NCI-H69 (cell line): ENCODE measurements at places on chromosomes 7 and 10.

DNA sequence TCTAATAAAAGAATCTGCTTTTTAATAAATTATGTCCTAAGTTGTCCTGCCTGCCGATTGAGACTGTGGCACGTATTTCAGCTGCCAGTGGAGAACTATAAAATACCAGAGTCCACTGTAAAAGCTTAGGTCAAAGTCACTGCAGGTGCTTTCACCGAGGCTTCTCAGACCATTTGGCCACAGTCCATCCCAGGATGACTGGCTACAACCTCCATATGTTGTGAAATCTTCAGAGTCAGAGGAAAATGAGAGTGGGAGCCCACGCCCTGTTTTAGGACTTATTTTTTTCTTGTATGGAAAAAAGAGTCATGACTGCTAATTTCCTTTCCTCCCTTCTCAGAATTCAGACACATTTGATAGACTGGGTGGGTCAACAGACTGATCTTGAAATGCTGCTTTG is 182.9 kb downstream of the ANK3 start:
- no peak for DNase-seq

DNA sequence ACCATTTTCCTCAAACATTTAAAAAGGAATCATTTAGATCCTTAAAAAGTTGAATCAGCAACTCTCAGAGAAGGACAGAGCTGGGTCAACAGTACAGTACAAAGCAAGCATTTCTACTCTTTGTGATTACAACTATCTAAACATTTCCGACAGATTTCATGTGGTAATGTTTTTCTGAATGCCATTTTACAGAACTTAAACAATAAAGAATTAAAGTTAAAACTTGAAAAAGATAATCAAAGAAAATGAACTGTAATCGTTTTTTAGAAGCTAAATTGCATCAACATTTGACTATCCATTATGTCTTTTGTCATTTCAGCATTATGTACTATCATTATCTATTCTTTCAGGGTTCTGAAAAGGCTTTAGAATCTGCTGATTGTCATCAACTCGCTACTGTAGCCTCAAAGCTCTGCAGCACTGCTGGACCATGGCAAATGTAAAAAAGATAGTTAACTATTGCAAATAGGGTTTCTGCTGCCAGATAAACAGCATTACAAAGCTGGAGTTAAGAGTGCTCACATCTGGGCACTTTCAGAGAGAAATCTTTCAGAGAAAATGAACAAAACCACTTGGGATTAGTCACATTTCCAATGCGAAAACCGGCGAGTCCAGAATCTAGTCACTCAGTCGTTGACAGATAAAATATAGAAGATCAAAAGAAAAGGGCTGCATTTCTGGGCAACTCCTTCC is 160.4 kb upstream of the LAMB4 start:
- DNase-seq: peak; percentile 88

DNA sequence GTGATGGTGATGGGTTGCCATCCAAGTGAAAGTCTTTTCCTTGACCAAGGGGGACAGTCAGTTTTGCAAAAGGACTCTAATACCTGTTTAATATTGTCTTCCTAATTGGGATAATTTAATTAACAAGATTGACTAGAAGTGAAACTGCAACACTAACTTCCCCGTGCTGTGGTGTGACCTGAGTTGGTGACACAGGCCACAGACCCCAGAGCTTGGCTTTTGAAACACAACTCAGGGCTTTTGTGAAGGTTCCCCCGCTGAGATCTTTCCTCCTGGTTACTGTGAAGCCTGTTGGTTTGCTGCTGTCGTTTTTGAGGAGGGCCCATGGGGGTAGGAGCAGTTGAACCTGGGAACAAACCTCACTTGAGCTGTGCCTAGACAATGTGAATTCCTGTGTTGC is 6.9 kb downstream of the PPIF start:
- no peak for DNase-seq

GRCh38 chr10:14798636-14799035 is 23.9 kb upstream of the FAM107B start:
- DNase-seq: no peak

GRCh38 chr7:70679661-70680060 is 452.3 kb upstream of the GALNT17 start:
- no peak for DNase-seq

GRCh38 chr7:50330696-50331095 is 26.2 kb downstream of the IKZF1 start:
- DNase-seq: peak; percentile 54

DNA sequence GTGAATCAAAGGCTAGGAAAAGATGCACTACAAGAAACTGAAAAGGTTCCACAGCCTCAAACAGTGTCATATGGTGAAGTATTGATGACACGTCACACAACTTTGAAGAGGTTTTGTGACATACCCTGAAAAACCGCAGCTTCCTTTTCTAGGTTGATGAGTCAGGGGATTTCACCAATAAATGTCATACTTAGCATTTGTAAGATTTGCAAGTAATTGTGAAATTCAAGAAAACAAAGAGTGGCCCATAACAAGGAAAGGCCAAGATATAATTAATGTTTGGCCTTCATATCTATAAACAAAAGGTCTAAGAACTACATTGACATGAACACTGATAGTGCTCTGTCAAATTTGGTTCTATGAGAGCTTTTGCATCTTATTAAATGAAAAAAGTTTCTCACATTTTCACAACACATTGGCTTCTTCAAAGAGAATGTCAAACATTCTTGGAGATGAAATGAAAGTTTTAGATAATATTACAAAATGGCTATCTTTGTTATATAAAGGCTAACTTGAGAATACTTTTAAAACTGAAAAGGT is 62.0 kb upstream of the NAMPT start:
- no peak for DNase-seq

- no peak for DNase-seq
These were observed 162.9 kb downstream of the CREB5 start for GRCh38 chr7:28575241-28575643.

DNA sequence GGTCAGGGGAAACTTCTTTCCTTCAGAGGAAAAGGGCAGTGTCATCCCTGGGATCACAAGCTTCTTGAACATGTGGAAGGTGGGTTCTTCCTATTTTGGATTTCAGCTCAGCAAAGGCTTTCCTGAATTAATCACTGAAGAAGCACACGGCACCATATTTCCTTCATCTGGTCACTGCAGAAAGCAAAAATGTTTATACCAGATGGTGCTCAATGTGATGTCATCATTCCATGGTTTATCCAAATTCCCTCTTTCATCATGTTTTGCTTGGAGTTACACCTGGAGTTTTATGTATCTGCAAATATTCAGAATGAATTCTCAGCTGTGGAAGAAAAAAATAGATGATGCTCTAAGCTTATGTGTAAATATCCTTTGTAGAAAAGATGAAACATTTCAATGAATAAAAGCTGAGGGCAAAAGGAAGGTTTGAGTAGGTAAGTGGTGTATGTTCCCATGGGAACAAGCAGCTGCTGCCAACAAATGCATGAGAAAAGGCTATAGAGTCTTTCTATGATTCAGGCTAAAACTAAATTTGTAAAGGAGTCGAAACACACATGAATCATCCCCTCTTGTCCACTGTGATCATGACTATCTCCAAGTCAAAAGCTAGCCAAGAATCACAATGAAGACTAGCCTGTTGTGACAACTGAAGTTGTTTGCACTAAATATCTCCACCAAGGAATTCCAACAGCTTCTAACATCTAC is 26.9 kb upstream of the BPGM start:
- DNase-seq: no peak

DNA sequence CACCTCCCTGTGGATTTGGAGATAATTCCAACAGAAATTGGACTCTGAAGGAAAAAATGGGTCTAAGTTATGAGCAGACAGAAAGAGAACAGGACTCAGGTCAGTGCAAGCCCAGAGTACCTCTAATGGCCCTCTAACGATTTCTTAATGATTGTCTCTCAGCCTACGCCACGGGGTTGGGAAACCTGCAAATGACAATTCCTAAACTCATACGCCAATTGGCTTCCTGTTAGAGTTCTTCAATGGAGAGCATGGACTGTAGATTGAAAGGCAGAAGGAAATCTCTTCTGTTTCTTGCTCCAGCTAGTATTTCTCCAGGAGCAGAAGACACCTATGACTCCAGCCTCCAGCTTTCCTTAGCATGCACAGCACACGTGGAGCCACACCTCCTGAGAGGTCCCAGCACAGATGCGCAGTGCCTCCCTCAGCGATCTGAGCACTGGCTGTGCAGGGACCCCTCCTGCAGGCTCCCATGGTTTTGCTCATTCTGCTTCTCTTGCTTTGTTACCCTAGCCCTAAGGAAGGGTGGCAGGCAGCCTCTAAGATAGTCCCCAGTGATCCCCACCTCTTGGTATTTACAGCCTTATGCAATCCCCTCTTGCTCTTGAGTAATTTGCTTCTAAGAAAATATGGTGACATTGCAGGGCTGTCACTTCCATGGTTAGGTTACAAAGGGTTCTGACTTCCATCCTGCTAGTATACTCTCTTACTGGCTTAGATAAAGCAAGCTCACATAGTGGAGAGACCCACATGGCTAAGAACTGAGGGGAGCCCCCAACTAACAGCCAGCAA is 30.1 kb downstream of the DENND11 start:
- DNase-seq: no peak

DNA sequence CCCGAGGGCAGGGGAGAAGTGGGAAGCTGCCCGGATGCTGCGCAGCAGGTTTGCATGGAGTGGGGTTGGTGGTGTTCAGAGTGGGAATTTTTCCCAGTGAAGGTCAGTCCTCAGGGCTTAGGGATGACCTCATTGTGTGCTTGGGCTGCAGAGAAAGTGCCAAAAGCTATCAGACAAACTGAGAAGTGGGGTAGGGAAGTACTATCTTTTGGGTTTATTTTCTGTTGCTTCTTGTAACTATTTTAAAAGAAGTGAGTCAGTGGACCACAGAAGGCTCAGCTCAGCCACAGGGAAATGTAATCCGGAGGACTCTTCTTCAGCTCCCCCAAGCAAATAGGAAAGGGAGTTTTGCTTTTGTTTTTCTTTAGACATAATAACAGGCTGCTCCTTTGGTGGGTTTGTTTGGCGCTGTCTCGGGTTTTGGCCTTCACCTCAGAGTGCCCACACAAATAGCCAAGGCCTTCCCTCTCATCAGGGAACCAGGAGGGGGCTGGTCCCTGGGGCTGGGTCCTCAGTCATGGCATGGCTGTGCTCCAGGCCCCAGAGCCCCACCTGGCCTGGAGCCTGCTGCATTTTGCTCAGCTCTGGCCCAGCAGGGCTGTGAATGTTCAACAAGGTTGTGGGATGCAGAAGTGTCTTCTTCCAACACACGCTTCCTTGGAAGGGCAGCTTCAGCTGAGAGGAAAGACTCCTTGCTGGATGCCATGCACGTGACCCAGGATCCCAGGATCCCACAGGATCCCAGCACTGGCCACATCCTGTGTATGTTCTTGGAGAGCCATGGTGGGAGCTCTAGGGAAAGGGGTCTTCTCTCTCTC is 5.4 kb upstream of the FAM170B start:
- peak; percentile 7 for DNase-seq

- no peak for DNase-seq
These were observed 5.1 kb upstream of the LBX1 start for GRCh38 chr10:101234333-101234732.

GRCh38 chr10:68192113-68192512 is 39.8 kb downstream of the ATOH7 start:
- no peak for DNase-seq

DNA sequence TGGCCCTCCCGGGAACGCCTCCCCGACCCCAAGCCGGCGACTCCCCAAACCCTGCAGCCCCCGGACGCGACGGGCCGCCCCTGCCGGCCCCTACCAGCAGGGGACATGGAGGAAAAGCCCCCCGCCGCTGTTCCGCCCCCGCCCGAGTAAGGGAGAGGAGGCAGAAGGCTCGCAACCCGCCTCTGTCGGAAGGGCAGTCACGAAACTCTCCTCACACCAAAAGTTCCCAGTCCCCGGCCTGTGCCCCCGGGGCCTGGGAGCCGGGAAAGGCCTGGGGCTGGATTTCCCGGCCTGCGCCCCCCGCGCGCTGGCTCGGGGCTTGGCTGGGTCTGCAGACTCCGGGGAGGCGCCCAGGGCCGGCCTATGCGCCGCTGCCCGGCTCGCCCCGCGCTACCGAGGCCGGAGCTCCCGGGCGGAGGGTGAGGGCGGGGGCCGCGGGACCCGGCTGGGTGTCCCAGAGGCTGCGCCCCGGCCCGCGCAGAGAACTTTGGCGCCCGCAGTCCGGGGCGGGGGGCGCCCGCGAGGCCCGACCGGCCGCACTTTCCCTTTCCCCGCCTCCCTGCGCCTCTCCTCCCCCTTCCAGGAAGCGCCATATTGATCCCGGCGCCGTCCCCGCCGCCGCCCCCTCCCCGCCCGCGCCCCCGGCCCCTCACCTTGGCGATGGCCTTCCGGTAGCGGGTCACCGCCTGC is 728 bp downstream of the PARD3 start:
- peak; percentile 68 for DNase-seq

- DNase-seq: no peak
These were observed 12.0 kb upstream of the RNF32 start for GRCh38 chr7:156628562-156628961.

DNA sequence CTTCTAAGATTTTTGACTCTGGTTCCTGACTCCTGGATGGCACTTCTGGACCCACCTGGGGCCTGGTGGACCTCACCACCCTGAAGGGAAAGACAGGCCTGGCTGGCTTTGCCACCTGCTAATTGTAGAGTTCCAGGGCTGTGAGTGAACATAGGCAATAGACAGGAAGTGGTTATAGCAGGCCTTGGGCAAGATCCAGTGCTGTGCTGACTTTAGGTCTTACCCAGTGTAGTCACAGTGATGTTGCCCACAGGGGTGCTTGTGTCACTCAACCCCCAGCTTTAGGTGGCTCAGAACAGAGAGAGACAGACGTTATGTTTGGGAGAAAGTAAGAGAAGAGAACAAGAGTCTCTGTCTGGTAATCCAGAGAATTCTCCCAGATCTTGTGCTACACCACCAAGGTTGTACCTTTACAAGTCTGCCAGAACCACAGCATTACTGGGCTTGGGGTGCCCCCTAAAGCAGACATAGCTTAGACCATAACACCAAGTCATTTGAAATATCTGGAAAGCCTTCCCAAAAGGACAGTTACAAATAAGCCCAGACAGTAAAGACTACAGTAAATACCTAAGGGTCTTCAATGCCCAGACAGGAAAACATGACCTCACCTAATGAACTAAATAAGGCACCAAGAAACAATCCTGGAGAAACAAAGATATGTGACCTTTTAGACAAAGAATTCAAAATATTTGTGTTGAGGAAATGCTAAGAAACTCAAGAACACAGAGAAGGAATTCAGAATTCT is 303.4 kb downstream of the PCLO start:
- DNase-seq: no peak

- DNase-seq: no peak
These were observed 43.2 kb downstream of the CFAP46 start for GRCh38 chr10:132899054-132899750.

- DNase-seq: peak; percentile 68
These were observed 270.1 kb downstream of the CACNA2D1 start for GRCh38 chr7:82173400-82174021.

DNA sequence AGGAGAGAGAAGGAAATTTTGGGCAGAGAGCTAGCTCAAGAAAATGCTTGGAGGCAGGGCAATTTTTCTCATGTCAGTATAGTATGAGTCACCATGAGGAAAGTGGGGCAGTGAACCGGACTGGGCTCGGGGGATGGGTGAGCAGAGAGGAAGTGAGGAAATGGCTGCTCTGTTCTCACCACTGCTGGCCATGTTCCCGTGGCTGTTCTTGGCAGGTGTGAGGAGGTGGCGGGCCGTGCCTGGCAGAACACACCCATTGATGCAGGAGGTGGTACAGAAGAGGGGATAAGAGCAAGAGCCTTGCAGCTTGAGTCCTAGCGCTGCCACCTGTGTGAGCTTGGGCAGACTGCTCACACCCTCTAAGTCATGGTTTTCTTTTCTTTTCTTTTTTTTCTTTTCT is 304.4 kb upstream of the LYZL1 start:
- peak; percentile 72 for DNase-seq

GRCh38 chr10:56496186-56496486 is 135.1 kb upstream of the ZWINT start:
- no peak for DNase-seq

- DNase-seq: no peak
These were observed 173.1 kb downstream of the JCAD start for GRCh38 chr10:29886299-29886698.

GRCh38 chr10:70925377-70926225 is 37.2 kb upstream of the PCBD1 start:
- DNase-seq: peak; percentile 36
